ENCODE measurements at places on chromosomes 3 and 15.

- no peak for DNase-seq
Observed at GRCh38 chr3:130644628-130645253, 101.9 kb downstream of the PIK3R4 start.

- no peak for DNase-seq
Observed at GRCh38 chr3:108346301-108347227, 50.2 kb downstream of the HHLA2 start.

DNA sequence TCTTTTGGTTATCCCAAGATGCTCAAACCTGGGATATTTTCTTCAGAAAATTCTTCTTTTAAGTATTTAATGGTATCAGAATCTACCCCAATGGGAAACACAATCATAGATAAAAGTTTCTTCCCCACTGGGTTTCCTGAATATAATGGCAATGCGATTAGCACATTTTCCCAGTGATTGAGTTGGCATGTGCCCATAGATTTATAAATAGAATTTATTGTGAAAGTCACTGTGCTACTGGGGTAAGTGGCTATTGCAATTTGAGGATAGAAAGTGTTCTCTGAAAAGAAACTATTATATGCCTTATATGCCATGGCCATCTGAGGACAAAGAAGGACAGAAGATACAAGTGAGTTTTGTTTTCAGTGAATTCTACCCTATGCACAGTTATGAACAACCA lies 99.0 kb upstream of the RBMS3 start:
- DNase-seq = no peak

DNA sequence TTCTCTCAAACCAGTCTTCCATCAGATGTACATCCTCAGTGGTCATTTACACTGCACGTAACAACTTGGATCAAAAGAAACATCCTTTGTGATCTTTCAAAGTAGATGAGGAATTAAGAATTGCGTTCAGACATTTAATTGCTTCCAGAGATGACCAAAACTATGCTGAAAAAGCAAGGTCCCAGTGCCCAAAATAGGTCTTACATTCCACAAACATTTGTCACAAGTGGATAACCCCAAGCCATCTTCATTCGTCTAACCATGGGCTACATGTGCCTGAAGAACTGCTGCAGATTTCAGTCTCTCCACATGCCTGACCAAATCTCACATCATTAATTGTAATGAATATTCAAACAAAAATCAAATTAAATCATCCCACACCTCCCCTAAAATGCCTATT lies 273.6 kb downstream of the SHOX2 start:
- DNase-seq = no peak

- DNase-seq = no peak
Observed at GRCh38 chr3:24139463-24140412, 194.7 kb downstream of the NR1D2 start.

DNA sequence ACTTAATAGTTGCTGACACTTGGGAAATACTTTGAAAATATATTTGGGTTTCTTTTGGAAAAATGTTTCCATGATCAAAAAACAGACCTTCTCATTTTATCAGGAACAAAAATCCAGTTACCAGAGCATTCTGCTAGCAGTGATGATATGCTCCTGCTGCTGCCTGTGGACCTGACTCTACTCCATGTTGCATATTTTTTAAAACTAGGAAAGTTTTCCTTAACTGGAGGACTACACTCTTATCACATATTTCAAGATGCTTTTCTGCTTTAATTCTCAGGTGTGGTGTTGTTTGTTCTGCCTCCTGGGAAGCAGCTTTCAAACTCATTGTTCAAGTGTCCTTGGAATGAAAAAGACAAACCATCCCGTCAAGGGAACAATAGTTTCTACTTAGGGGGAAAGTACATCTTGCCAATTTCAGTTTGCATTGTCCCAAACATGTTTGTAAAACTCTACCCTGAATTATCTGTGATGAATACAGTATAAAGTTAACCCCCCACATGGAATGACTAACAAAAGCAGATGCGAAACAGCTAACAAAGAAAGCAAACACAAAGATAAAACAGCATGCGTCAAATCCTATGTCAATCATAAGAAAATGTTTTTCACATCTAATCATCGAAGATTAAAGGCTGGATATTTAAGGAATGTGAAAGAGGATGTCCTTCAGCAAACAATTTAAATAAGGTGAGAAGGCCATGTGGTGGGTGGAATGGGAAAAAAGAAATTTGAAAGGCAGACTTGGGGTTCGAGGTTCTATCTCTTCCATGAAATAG lies 40.1 kb upstream of the PSMD6 start:
- DNase-seq = no peak

DNA sequence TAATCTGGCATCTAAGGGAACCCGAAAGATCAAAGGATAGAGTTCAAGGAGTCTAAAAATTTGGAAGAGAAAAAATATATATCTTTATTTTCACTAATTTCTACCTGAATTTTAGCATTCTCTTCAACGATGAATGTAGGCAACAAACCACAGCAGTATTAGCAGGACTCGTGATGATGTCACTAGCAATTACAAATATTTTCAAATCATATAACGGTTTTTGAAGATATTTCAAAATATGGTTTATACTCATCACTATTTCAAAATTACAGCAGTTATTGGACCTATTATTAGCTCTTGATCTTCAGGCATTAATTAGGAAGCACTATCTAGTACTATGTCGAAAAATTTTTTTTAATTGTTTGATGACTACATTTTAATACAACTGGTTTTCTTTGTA lies 27.0 kb upstream of the ANKDD1A start:
- no peak for DNase-seq

GRCh38 chr3:150945226-150946032 lies 27.1 kb downstream of the CLRN1 start:
- no peak for DNase-seq

- DNase-seq = peak; percentile 79
Observed at GRCh38 chr15:70504299-70504951, 258.9 kb downstream of the UACA start.

DNA sequence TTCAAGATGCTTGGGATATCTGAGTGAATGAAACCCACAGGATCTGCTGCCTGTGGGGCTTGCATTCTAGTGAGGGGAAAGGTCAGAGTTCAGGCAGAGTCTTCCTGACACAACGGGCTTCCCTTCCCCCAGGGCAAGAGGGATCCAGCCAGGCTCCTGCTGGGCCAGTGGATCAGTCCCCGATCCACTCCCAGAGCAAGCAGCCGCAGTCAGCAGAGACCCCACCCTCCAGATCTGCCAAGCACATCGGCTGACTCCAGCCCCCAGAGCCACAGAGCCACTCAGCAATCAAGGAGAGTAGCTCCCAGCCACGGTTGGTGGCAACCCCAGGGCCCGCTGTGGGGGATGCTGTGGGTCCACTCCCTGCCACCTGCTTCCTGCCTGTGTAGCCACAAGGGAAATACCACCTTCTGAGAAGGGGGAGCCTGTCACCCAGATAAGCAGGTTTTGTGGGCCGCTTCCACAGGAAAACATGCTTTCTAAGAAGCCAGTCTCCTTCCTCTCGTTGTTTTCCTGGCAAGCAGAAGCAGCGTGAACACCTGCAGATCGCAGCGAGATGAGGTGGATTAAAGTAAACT lies 44.9 kb downstream of the CPN2 start:
- peak; percentile 99 for DNase-seq

DNA sequence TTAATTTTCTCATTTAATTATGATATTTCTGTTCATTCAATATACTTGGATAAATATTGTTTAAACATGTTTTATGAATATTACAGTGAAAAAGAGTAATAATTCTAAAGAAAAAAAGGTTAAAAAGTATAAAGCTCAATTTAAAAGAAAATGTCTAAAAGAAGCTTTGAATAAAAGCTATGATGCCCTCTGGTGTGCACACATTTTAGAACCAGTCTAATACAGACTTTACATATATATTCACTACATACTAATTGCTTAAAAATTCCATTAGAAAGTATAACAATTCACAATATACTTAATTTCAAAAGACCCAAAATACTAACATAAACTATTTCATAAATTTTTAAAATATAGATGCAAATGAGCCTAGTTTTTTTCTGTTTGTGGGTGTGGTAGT lies 909.1 kb upstream of the ROBO1 start:
- no peak for DNase-seq

- DNase-seq = no peak
Observed at GRCh38 chr3:181741417-181741816, 29.7 kb downstream of the SOX2 start.

- DNase-seq = no peak
Observed at GRCh38 chr3:159674583-159674982, 314.1 kb upstream of the IL12A start.

- DNase-seq = no peak
Observed at GRCh38 chr3:29332195-29332637, 51.3 kb downstream of the RBMS3 start.

- no peak for DNase-seq
Observed at GRCh38 chr15:84023636-84024035, 211.9 kb upstream of the GOLGA6L4 start.

- DNase-seq = no peak
Observed at GRCh38 chr3:54746722-54747121, 181.1 kb downstream of the LRTM1 start.

- no peak for DNase-seq
Observed at GRCh38 chr15:66408254-66408653, 21.5 kb downstream of the MAP2K1 start.

DNA sequence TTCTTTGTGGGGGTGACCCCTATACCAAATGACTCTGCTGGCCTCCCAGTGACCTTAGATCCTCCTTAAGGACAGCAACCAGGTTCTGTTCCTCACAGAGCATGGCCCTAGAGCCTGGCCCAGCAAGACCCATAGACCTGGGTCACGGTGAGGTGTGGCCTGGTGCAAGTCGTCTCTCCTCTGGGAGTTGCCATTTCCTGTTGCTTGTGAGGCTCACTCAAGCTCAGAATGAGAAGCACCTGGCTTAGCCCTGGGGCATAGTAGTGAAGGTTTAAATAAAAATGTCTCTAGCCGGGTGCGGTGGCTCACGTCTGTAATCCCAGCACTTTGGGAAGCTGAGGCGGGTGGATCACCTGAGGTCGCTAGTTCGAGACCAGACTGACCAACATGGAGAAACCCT lies 131.3 kb downstream of the SMAD6 start:
- DNase-seq = no peak

DNA sequence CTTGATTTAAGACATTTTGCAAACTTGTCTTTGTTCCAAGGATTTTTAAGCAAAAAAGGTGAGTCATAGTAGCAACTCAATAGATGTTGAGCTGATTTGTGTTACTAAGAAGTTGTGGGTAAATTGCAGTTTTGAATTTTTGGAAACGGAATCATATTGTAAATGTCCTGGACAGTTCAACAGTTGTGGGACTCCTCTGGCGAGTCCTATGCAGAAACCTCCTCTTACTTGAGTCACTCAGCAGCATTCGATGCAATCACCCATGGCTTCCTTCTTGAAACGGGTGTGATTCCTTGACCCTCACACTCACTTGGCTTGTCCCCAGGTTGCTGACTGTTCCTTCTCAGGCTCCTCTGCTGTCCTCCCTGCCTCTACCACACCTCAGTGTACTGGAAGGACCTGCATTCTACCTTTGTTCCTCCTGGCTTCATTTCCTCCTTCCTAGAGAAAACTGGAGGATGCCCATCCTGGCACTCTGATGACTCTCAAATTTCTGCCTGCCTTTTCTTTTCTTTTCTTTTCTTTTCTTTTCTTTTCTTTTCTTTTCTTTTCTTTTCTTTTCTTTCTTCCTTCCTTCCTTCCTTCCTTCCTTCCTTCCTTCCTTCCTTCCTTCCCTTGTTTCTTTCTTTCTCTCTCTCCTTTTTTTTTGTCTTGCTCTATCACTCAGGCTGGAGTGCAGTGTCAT lies 52.8 kb upstream of the DGKG start:
- DNase-seq = no peak

GRCh38 chr3:121362035-121362734 lies 183.6 kb downstream of the POLQ start:
- DNase-seq = no peak

GRCh38 chr3:176939022-176939817 lies 258.1 kb downstream of the TBL1XR1 start:
- peak; percentile 32 for DNase-seq

- DNase-seq = no peak
Observed at GRCh38 chr15:68885070-68885469, 45.3 kb upstream of the SPESP1 start.

DNA sequence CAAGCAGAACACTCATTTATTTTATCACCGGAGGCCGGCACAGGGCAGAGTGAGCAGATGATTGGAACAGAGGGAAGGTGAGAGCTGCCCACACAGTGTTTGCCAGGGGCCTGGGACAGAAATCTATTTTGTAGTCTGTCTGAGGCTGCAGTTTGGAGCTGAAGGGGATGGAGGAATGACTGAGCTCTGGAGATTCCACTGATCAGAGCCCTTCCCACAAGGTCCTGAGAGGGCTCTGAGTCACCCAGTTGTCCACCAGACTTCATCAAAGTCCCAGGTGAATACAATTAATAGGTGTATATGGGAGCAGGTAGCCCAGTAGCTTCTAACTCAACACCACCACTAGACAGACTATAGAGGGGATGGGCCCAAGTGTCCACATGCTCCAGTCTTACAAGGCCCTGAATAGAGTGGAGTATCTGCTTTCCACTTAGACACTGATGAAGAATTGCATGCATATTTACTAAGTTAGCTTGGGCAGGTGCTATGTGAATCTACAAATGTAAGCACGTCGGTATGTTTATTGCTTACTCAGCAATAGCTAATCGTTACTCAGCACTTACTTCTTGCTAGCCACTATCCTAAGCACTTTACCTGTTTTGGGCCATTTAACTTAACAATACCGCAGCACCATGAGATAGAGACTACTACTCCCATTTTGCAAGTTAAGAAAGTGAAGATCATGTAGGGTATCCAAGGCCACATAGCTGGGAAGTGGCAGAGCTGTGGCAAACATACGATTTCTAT lies 2.7 kb upstream of the STARD5 start:
- no peak for DNase-seq

DNA sequence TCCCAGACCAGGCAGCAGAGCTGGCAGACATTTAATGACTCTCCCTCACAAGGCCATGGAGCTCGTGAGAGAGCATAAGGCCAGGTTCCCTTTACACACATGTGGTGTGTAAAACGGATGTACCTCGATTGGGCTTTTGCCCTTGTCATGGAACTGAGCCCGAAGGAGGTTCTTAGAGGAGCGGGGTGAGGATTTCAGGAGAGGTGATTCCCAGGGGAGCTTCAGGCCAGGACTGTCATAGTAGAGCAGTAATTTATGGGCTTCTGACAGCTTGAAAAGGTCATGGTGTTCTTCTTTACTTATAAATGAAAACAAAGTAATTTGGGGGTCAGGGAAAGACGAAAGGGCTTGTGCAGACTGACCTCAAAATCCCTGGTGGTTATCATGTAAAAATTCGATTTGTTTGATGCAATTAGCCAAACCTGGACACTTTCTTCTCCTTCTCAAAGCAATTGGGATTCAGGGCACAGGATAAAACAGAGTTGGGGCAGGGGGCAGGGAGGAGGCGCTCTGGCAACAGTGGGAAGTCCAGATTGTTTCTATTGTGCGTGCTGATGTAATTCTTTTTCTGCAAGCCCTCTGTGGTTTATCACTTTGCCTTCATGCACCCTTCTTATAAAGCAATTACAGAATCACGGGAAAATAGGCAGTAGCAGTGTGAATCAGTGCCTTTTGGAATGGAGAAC lies 51.0 kb downstream of the CACNA1D start:
- no peak for DNase-seq

DNA sequence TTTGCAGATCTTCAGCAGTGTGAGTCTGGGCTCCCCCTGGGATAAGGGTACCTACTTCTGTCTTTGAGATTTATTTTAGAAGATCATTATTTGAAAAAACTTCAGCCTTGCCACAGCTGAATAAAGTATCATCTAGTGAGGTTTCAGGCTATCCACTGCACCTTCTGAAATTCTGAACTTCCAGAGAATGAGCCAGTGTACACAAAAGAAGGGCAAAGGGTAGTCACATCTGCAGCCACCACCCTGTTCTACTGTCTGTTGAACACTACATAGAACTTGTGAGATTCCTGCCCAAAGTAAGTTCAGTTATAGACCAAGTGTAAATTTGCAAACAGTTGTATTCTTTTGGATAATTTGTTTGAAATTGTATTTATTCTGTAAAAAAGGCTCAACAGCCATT lies 38.0 kb upstream of the PTPN23 start:
- DNase-seq = no peak
